ENCODE measurements at places on chromosomes 6 and 20.

- no peak for DNase-seq
Measured at GRCh38 chr6:148054219-148054618, 288.4 kb upstream of the SASH1 start.

- no peak for DNase-seq
Measured at GRCh38 chr6:134375220-134375580, 57.3 kb upstream of the SGK1 start.

- peak; percentile 94 for DNase-seq
Measured at GRCh38 chr20:3045042-3045815, 623 bp upstream of the MRPS26 start.

GRCh38 chr6:90286884-90287488 lies 9.7 kb downstream of the BACH2 start:
- DNase-seq: peak; percentile 77

- DNase-seq: no peak
Measured at GRCh38 chr6:107129370-107129925, 14.1 kb upstream of the BEND3 start.

- DNase-seq: no peak
Measured at GRCh38 chr6:11366183-11366933, 133.9 kb upstream of the NEDD9 start.

- DNase-seq: no peak
Measured at GRCh38 chr6:44664716-44665115, 277.2 kb downstream of the CDC5L start.

DNA sequence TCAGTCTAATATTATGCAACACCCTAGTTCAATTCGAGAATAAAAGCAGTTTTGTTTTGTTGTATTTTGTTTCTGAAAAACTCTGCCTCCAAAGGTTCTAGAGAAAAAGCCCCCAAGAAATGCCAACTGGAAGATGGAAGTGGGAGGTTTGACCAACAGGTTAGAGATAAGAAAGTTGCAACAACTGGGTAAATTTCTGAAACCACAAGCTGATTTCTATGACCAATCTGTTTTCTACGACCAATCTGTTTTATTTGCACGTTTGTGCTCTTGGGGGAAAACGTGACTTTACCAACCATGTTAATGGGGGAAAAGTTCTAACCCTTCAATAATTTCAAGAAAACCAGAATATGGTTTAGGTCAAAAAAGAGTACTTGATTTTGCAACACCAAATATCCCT lies 173.2 kb downstream of the PDE7B start:
- DNase-seq: no peak

GRCh38 chr6:37845026-37845911 lies 25.7 kb downstream of the ZFAND3 start:
- DNase-seq: no peak

DNA sequence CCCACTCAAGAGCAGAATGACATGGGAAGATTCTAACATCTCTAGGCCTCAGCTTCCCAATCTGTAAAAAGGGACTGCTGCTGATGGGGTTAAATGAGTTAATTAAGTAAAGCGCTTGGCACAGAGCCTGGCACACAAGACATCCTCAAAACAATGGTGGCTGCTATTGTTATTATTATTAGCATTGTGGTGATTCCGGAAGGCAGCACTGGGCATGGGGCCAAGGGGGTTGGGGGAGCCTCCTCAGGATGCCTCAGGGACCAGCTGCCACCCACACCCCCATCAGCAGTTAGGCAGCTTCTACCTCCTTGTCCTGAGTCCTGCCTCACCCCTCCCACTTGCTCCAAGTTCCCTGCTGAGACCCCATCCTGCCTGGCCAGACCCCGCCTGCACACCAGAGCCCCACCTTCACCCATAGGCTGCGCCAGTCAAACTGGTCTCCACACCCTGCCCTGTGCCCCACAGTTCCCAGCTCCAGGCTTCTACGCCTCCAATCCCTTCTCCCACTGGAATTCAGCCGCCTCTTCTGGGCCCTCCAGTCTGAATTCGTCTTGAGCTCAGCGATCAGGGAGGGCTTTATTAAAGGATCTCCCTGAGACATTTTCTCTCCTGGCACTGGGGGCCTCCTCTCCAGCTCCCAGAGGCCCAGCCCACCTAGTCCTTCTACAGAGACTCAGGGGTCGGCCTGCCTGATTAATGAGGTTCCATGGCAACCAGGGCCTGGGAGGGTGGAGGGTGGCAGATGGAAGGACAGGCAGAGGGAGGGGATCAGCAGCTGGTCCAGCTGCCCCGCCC lies 1.5 kb downstream of the E2F1 start:
- DNase-seq: no peak

- DNase-seq: no peak
Measured at GRCh38 chr20:9439806-9440205, 74.6 kb upstream of the LAMP5 start.

DNA sequence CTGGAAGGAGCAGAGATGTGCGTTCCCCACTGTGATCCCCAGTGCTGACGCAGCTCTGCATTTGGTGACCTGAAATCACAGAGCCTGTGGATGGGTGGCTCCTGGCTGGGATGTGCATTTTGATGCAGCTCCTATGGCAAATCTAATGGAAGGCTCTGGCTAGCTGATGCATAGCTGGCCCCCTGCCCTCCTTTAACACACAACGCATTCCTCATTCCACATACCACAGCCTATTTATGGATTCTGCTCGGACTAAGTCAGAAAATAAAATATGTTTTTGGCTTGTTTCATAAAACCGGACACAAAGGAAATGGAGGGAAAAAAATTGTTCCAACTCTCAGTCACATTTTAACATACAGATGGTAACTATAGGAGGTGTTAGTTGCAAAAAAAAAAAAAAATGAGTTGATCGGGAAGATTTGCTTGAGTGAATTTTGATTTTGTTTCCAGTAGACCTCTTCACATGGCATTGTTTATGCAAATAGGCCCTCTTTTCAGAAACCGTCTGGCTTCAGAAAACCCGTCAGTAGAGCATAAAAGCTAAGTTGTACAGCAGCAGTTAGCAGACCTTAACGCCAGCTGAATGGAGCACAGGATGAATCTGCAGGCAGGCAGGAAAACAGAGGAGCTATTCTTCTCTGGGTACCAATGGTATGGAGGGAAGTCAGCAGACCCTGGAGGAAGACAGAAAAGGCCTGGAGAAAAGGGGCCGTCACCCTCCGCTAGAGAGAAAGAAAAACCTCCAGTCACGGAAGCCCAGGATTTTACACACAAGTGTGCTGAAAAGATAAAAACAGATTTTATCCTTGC lies 215.4 kb downstream of the HDGFL1 start:
- no peak for DNase-seq

DNA sequence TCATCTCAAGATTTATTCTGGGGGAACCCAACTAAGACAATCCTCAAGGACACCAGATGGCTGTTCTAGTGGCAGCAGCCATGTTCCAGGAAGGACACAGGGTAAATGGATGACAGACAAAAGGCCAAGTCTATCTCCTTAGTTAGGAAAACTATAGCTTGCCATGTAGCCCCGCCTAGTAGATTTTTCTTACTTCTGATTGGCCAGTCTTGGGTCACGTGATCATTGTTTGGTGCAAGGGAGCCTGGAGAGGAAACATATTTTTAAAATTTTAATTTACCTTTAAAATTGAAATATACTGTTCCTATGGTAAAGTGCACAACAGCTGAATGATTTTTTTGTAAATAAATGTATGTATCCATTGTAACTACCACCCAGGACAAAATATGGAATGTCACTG lies 4.4 kb upstream of the KCNS1 start:
- DNase-seq: no peak

DNA sequence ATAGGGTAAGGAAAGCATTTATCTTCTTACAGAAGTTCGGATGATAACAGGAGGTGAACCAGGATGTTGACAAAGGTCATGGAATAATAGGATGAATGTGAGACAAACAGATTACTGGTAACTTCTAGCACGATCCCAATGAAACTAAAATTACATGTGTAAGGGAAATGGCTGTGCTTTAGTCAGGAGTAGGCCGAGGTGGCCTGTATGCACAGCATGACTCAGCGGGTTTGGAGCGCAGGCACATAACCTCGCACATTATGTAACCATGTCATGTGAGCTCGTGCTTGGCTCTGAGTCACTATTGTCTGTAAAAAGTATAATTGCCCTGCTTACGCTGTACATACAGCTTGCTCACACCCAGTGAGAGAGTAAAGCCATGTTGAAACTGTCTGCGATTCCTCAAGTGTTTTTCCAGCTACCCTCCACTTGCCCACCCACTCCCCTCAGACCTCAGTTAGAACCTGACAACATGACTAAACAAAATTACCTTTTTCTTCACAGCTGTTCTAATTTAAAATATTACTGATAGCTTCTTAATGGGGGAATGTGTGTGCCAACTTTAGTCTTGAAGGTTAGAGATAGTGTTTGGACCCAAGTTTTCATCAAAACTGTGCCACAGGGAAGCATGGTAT lies 8.2 kb downstream of the CYB5R4 start:
- DNase-seq: no peak

DNA sequence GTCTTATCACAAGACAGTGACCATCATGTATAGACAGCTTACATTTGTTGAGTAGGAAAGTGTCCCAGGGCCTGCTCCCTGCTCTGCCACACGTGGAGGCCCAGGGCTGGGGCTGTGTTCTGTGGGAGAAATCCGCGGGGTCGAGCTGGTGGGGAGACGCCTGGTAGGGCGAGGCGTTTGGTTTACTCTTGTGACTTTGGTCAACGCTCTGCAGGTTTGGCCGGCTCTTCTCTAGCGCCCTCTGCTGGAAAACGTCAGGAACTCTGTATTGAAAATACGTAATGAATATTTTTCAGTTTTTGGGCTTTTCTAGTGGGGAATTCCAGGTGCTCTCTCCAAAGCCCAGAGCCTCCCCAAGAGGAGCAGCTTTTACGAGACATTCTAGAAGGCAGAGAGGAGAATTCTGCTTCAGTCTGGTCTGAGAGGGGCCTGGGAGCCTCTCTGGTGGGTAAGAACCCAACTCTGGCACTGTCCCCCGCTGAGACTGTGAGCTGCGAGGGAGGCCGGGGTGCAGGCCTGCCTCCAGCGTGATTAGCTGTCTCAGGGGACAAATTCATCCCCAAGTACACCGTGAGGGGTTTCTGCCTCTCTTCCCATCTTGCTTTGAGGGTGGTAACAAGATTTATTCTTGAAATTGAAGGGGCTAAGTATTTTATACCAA lies 112.6 kb upstream of the RALGAPA2 start:
- peak; percentile 68 for DNase-seq

Measured in AML-193 (cell line).